ENCODE measurements at places on chromosomes 3 and 15.

- DNase-seq = no peak
These were observed 44.4 kb downstream of the PTH1R start for GRCh38 chr3:46921871-46922271.

- peak; percentile 48 for DNase-seq
These were observed 124.4 kb downstream of the SHOX2 start for GRCh38 chr3:157981819-157982218.

DNA sequence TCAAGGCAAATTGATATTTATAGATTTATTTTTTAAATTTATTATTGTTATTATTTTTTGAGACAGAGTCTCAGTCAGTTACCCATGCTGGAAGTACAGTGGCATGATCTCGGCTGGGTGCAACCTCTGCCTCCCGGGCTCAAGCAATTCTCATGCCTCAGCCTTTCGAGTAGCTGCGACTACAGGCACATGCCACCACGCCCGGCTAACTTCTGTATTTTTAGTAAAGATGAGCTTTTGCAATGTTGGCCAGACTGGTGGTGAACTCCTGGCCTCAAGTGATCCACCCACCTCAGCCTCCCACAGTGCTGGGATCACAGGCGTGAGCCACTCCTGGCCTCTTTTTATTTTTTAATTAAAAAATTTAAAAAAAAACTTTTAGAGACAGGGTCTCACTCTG is 19.0 kb downstream of the SPG21 start:
- DNase-seq = no peak

DNA sequence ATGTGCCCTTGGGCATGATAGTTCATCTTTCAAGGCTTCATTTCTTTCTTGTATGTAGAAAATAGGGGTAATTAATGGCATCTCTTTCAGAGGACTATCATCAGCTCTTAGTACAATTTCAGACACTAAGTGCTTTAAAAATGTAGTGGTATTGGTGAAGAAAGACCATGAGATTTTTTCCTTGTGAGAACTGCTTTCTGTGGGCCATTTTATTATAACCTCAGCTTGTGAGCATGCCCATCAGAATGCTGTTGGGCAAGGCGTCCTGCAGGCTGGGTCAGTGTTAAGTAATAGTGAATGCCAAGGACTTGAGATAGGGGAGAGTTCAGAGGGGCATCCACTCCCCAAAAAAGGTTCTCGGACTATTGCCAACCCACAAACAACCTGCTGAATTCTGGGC is 187.9 kb downstream of the GHSR start:
- DNase-seq = peak; percentile 34

DNA sequence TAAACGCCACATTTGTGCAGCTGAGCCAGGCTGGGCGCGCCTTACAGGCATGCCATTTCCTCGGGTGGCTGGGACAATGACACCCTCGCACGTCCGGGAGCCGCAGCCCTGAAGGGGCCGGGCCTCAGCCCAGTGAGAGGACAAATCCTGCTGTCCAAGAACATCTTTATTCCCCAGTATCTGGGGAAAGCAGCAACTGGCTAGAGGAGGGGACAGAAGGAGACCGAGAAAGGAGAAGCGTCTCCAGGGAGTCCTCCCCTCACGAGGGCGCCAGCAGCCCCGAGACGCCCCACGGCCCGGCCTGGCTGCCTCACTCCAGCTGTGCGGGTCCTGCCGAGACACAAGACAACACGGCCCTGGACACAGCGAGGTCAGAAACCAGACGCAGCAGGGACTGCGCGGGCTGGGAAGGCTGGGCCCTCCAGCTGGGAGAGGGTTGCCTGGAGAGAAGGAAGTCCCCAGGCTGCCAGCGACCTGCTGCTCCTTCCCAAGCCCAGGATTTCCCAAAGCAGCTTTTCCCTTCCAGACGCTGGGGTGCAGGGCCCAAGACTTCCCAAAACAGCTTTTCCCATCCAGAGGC is 130.2 kb downstream of the CHSY1 start:
- peak; percentile 54 for DNase-seq

- no peak for DNase-seq
These were observed 5.3 kb upstream of the TMEM115 start for GRCh38 chr3:50364573-50365079.

GRCh38 chr15:25620466-25620865 is 181.6 kb upstream of the UBE3A start:
- DNase-seq = no peak

DNA sequence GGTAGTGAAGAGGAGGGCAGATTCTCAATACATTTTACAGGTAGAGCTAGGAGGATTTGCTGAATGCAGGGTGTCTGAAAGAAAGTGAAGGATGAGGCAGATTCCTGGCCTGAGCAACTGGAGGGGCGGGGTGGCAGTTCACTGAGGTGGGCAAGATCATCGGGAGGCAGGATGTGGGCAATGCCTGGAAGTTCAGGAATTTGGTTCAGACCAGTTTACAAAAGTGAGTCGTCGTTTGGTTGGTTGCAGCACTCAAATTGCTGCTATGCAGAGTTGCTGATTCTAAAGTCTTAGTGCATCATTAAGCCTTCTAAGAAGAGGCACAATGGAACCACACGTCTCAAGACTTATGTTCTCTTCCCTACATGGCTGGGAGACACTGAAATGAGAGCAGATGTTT is 134.0 kb downstream of the MFSD1 start:
- DNase-seq = peak; percentile 53

GRCh38 chr3:49668861-49669260 is 5.3 kb upstream of the APEH start:
- no peak for DNase-seq

- no peak for DNase-seq
These were observed 11.4 kb upstream of the PRSS50 start for GRCh38 chr3:46729038-46729437.

GRCh38 chr15:74593122-74593521 is 22.5 kb upstream of the CLK3 start:
- no peak for DNase-seq

- no peak for DNase-seq
These were observed 11.3 kb upstream of the IQGAP1 start for GRCh38 chr15:90376789-90377188.
